ENCODE measurements at places on chromosomes 2 and 18.

DNA sequence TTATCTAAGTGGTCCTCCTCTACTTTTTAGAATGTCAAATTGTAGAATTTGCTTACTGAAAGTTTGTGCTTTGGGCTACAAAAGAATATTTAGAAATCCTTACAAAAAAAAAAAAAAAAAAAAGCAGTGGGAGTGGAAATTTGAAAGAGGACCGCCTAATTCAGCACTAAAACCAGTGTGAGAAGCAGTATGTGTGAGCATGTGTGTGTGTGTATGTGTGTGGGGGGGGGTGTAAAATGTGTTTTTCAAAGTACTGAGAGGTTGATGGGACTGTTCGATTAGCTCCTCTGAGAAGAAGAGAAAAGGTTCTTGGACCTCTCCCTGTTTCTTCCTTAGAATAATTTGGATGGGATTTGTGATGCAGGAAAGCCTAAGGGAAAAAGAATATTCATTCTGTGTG is at the start of gene VIT:
TSS of gene VIT (plus strand) at position 175 of the 400 bp plus-strand sequence. CDS start 19,664 bp downstream, outside the sequence.
- H3K27ac ChIP-seq, result no peak within 1 kb of the TSS
- H3K4me1 ChIP-seq, result no peaks in the 10 kb centered on the region
- no peak for DNase-seq

GRCh38 chr2:216117561-216118340 is 8.6 kb downstream of the XRCC5 start:
- no peaks in the 10 kb centered on the region for H3K4me1 ChIP-seq
- DNase-seq, result no peak
- no peak overlapping the region for H3K4me3 ChIP-seq
- no peaks in the 10 kb centered on the region for H3K36me3 ChIP-seq
- no peak overlapping the region for H3K27ac ChIP-seq

- no peaks in the 10 kb centered on the region for H3K4me1 ChIP-seq
- no peaks in the 10 kb centered on the region for H3K36me3 ChIP-seq
- no peak overlapping the region for H3K27ac ChIP-seq
Measured at GRCh38 chr2:230602562-230603230, 109.9 kb upstream of the CAB39 start.

DNA sequence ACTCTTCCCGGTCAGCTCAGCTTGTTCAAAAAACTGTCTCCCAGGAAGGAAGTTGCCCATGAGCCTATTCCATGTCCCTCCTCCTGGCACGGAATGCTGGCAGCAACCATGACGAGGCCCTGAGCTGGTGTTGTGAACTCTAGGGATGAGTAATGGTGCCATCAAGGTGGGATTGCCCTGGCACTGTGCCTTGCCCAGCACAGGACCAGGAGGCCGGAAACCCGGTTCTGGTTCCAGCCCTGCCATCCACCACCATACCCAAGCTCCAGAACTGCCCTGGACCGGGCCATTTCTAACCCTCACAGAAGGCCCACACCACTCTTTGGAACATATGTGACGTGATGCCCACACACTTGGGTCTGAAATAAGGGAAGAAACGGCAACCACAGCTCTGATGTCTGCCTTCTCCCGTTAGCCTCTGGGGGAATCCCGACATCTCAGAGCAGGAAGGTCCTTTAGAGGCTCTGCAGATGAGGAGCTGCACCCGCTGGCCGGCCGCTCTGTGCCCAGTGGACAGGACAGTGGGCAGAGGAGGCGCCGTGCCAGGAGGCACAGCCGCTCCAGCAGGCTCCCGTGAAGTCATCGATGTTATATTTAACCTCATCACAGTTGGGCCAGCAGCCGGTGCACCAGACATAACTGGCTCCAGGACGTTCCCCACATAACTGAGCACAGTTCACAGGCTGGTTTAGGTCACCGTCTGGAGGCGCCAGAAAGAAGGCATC is 462.1 kb upstream of the ID2 start:
- H3K27ac ChIP-seq, result no peak overlapping the region
- no peak for DNase-seq
- H3K4me3 ChIP-seq, result no peak overlapping the region
- no peaks in the 10 kb centered on the region for H3K36me3 ChIP-seq
- no peaks in the 10 kb centered on the region for H3K27me3 ChIP-seq

DNA sequence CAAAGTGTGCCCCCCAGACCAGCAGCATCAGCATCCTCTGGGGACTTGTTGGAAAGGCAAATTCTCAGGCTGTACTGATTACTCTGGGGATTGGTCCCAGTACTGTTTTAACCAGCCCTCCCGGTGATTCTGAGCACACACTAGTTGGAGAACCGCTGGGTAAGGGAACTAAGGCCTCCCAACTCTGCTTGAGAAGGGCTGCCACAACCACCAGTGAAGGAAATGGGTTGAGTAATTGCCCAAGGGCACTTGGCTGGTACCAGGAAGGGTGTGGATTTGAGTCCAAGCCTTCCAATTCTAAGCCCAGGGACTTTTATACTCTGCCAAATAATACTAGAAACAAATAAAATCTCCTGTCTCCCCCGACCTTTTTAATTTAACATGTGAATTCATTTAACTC is 219.9 kb downstream of the SETBP1 start:
- H3K4me1 ChIP-seq, result no peaks in the 10 kb centered on the region
- DNase-seq, result no peak
- no peaks in the 10 kb centered on the region for H3K27me3 ChIP-seq
- H3K36me3 ChIP-seq, result no peaks in the 10 kb centered on the region
- no peak overlapping the region for H3K4me3 ChIP-seq

GRCh38 chr2:128395196-128395595 is 76.5 kb upstream of the HS6ST1 start:
- no peaks in the 10 kb centered on the region for H3K4me1 ChIP-seq
- H3K4me3 ChIP-seq, result no peak overlapping the region
- H3K36me3 ChIP-seq, result no peaks in the 10 kb centered on the region
- H3K27me3 ChIP-seq, result no peaks in the 10 kb centered on the region
- H3K27ac ChIP-seq, result no peak overlapping the region

DNA sequence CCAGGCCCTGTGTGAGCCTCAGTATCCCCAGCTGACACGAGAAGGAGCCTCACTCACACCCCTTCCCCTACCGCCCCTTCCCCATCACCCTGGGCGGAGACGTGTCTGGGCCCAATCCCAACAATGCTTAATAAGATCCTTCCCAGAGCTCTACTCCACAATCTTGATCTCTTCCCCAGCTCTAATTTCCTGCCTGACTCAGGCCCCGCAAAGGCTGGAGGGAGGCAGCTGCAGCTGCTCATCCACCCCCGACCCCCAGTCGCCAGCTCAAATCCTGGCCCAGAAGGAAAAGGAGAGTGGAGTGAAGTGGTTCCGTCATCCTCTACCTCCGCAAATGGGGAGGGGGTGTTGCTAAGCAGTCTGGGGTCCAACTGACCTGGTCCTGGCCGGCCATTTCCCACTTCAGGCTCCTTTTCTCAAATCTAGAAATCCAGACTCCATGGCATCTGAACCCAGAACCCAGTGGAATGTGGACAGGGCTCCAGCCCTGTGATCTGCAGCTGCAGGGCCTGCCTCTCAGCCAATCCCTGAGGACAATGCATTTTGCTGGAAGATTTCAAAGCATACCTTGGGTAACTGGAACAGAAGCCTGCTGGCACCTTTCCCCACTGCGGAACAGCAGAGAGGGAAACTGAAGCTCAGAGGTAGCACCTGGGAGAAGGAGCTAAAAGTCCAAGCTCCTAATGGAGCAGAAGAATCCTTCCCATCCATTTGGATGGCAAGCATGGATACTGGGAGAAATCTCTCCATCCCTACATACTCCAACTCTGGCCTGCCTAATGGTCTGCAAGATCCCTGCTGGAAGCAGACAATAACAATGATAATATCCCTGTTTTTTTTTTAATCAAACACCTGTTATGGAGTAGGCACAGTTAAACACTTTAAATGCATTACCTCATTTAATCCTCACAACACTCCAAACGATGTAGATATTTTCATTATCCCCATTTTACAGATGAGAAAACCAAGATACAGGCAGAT is 5.6 kb upstream of the TNS1 start:
- DNase-seq, result no peak
- H3K36me3 ChIP-seq, result no peaks in the 10 kb centered on the region
- no peaks in the 10 kb centered on the region for H3K4me1 ChIP-seq
- no peaks in the 10 kb centered on the region for H3K27me3 ChIP-seq

- DNase-seq, result no peak
- H3K27ac ChIP-seq, result no peak overlapping the region
- peaks cover 12% of the 10 kb centered on the region for H3K27me3 ChIP-seq
- no peaks in the 10 kb centered on the region for H3K36me3 ChIP-seq
- H3K4me1 ChIP-seq, result no peaks in the 10 kb centered on the region
Measured at GRCh38 chr2:60555066-60555782, 1.8 kb upstream of the BCL11A start.

DNA sequence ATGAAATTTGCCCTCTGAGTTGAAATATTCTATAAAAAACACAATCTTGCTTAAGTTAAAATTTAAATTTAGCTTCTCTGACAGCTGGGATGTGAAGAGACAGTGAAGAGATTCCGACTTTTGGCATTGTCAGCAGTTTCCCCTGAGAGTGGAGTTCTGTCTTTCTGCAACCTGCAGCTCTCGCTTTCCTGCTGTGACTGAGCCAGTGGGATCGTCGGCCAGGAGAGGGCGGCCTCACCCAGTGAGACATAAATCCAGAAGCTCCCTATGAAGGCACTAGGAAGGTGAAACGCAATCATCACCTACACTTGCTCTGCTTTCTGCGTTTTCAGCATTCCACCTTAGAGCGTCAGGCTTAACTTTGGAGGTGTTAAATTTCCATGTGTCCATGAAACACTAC is 75.4 kb upstream of the HNMT start:
- H3K4me1 ChIP-seq, result no peaks in the 10 kb centered on the region
- no peak overlapping the region for H3K4me3 ChIP-seq
- H3K27me3 ChIP-seq, result no peaks in the 10 kb centered on the region
- DNase-seq, result no peak

DNA sequence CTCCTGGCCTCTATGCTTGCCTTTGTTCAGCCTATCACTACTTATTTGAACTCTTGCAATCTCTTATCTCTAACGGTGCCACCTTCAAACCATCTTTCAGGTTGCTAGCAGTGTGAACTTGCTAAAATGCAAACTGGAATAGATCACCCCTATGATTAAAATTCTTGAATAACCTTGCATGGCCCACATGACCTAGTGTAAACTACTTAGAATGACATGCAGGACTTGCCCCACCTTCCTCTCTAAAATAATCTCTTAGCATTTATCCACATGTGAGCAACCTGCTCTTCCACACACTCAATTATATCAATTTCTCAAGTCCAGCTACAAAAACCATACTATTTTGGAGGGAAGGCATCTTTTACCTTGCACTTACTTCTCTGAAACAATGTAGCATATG is 137.6 kb downstream of the ETAA1 start:
- no peak overlapping the region for H3K4me3 ChIP-seq
- no peak overlapping the region for H3K27ac ChIP-seq
- H3K27me3 ChIP-seq, result no peaks in the 10 kb centered on the region
- no peak for DNase-seq
- H3K36me3 ChIP-seq, result peaks cover 3% of the 10 kb centered on the region

- no peaks in the 10 kb centered on the region for H3K4me1 ChIP-seq
- H3K27me3 ChIP-seq, result no peaks in the 10 kb centered on the region
- DNase-seq, result no peak
- peak overlapping the region; percentile 19 for H3K4me3 ChIP-seq
- H3K27ac ChIP-seq, result no peak overlapping the region
Measured at GRCh38 chr2:241617431-241618154, 19.4 kb downstream of the THAP4 start.

DNA sequence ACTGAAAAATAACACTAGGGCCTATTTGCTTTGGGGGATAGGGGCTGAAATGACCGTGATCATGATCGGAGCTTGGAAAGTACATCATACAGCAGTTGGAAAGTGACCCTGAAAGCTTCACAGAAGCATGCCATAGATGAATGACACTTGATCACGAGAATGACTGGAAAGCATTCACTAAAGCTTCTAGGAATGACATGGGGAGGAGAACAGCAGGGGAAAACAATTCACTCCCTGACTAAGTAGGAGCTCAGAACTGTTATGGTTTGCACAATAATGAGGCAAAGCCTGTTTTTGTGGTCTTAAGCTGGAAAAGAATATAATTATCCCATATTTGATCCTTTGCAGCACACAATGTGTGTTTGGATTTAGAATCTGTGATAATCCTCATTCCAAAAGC is 237.5 kb downstream of the NOL4 start:
- no peaks in the 10 kb centered on the region for H3K27me3 ChIP-seq
- no peak overlapping the region for H3K4me3 ChIP-seq
- H3K27ac ChIP-seq, result no peak overlapping the region
- no peaks in the 10 kb centered on the region for H3K4me1 ChIP-seq
- no peaks in the 10 kb centered on the region for H3K36me3 ChIP-seq

DNA sequence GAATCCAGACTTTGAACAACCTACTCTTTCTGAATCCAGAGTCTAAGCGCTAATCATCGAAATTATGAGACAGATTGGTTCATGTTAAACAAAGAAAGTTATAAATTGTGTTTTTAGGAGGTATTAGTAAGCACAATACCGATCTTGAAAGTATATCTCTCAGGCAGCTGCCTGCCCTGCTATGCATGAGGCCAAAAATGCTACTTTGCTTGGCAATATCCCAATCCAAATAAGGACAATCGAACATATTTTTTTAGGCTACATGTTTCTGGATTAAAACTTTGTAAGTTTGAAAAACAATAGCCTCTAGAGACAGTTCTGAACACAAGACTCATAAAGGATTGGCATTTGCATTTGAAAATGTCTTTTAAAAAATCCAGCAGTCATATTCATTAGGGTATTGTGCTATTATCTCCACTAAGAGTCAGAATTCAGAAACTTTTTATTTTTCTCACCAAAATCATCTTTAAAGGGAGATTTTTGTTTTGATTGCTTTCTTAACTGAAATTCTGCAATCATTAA is 167.1 kb downstream of the PDE1A start:
- no peaks in the 10 kb centered on the region for H3K27me3 ChIP-seq
- H3K4me3 ChIP-seq, result no peak overlapping the region
- DNase-seq, result no peak
- H3K4me1 ChIP-seq, result no peaks in the 10 kb centered on the region
- no peak overlapping the region for H3K27ac ChIP-seq
- no peaks in the 10 kb centered on the region for H3K36me3 ChIP-seq
